Hippocampal formation (tissue), 2 donors: ENCODE measurements at places on chromosomes 5 and 9.

- no peak for DNase-seq
Observed at GRCh38 chr5:32099486-32100035, 74.6 kb downstream of the GOLPH3 start.

- no peak for DNase-seq
Observed at GRCh38 chr5:146706321-146706972, 172.1 kb downstream of the PPP2R2B start.

- no peak for DNase-seq
Observed at GRCh38 chr5:132303589-132303988, 9.4 kb downstream of the SLC22A4 start.

DNA sequence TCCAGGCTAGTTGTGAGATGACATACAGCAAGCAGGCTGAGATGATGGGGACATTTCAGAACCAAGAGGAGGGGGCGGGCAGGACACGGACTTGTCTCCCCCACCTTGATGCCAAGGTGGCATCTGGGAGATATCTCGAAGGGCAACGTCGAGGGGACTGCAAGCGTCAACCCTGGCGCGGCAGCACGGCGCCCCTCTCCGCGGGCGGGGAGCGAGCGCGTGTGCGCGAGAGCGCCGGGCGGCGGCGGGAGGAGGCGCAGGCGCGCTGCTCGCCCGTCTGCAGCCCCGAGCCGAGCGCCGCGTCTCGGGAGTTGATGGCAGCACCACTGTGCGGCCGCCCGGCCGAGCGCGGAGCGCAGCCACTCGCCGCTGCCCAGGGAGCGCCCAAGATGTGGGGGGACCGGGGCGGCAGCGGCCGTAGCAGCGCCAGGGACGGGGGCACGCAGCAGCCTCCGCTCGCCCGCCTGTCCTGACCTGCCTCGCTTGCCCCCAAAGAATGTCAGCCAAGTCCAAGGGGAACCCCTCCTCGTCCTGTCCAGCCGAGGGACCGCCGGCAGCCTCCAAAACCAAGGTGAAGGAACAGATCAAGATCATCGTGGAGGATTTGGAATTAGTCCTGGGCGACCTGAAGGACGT is at the start of gene PRR16:
TSS of gene PRR16 (plus strand) at position 310 of the 636 bp plus-strand sequence.
- peak; percentile 34 for DNase-seq

DNA sequence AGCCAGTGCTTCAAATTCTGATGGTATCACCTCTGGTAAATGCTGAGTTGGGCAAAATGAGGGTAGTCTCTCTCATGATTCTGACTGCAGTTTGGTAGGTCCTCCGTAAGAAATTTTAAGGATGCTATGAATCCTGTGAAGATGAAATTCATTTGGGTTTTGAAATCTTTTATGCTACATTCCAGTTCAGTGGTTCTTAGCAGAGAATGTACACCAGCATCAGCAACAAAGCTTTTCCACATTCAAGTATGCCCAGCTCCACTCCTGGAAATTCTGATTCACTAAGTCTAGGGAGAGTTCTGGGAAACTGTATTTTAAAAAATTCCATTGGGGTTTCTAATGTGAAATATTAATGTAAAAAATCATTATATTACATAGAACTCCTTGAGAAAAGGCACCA is 33.6 kb upstream of the ACOT12 start:
- no peak for DNase-seq

- DNase-seq, result no peak
Observed at GRCh38 chr9:23423999-23424398, 402.0 kb downstream of the ELAVL2 start.

- DNase-seq, result peak; percentile 36
Observed at GRCh38 chr5:137328463-137328862, 170.7 kb downstream of the SPOCK1 start.

DNA sequence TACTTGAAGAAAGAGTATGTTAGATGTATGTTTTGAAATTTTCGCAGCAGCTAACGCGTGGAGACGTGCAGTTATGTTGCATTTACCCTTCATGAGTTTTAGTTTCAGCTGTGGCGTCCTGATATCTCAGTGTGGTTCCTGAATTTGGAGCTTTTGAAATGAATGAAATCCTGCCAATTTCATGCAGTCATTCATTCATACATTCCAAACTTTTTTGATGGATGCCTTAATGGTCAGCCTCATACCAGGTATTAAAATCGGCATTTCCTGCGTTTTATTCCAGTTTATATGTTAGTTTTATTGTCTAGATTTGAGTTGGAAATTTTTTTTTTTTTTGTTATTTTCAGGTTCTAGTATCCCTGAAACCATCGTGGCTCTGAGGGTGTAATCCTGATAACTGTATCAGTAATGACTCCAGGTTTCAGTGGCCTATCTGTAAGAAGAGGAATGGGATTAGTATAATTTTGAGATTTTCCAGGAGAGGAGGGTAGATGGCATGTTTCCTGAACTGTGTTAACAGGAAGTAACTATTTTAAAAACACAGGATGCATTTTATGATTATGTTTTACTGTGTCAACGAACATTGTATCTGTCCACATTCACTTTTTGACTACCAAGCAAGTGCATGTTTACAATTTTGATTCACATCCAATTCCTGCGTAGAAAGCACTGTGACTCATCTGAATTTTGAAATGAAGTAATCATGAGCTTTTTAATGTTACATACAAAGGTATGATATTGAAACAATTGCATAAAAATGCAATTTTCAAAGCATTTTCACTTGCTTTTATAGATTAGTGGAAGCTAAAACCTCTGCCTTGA is 1.0 kb downstream of the FOCAD start:
- DNase-seq, result no peak

GRCh38 chr5:11904265-11904906 is at the start of gene CTNND2:
CTNND2 (minus strand) TSS chr5:11904446; CDS start chr5:11903853, 593 bp downstream.
- DNase-seq, result peak; percentile 64

- no peak for DNase-seq
Observed at GRCh38 chr5:177312649-177313181, 1.0 kb upstream of the MXD3 start.

GRCh38 chr5:160507221-160507721 is 85.6 kb downstream of the PTTG1 start:
- DNase-seq, result no peak

DNA sequence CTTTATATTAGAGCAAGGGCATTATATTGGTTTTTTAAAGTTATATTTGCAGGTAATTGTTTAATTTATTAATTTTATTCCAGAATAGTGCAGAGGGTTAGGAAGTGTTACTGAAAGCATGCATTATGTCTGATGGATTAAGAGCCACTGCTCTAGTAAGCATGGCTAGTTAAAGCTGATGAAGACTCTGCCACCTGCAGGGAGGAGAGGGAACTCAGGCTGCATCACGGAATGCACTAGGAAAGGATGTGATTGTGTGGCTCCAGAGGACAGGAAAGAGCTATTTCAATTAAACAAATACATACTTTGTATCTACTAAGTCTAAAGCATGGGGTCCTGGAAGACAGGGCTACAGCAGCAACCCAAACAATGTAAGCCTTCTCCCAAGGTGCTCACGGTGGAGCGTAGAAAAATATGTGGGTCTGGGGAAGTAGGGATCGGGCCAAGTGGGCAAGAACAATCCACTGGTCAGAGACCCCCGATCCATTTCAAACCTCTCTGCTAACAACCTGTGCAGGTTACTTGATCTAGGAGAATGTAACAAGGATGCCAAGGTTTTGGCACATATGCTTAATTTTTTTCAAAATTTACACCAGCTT is 15.3 kb upstream of the GRXCR2 start:
- DNase-seq, result no peak

DNA sequence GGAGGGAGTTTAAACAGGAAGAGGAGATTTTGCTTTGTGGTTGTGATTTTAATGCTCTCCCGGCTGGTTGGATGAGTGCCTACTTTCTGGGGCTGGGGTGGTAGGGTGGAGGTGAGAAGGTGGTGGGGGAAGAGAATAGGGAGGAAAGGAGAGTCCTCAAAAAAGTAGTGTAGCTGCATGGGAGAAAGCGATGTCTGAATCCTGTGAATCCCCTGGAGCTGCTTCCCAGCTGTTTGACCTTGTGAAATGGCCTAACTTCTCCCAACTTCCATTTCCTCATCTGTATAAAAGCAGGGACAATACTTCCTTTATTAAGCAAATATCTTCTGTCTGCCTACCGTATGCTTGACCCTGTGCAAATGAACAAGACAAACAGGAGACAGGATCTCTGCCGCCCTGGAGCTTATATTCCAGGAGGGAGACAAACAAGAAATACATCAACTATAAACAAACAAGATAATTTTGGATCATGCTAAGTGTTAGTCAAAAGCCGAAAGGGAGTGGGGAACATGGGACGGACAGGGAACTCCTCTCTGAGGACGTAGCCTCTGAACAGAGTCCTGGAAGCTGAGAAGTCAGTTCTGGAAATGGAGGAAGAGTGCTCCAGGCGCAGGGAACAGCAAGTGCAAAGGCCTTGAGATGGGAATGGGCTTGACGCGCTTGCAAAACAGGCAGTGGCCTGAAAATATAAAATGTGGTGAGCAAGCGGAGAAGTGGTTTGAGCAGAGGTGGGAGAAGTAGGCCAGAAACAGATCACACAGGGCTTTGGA is 103.5 kb downstream of the SPRY4 start:
- no peak for DNase-seq

DNA sequence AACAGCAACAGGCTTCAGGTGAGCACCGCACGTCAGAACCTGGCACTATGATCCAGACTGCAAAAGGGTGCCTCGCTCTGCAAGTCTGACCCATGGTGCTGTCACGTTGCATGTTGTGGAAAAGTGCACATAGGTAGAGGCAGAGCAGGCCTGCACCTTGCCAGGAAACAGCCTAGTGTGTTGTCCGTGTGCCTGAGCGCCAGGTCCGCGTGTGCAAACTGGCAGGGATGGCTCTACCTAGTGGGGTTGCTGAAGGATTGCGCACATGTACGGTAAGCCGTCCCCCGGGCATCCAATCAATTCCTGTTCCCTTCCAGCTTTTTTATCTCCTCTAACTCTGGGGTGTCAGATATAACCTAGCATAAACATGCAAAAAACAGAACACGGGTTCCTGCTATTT is 219.5 kb downstream of the NXNL2 start:
- no peak for DNase-seq

DNA sequence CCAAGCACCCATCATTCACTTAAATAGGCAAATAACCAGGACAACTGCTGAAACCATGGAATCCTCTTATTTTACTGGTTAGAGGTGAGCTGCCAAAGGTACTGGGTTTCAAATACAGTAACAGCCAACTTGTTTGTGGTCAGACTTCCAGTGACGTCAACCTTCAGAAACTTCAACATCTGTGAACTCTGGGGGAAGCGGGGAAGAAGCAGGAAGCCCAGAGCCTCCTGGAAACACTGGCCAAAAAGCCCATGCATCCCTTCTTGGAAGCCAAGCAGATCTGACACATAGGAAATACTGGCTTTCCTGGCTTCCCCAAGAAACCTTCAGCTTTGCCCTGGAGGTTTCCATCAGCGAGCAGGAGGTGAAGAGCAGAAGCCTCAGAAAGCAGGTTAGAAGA is 4.9 kb upstream of the FRRS1L start:
- no peak for DNase-seq

GRCh38 chr5:25362799-25363198 is 718.0 kb upstream of the CDH10 start:
- no peak for DNase-seq

- peak; percentile 74 for DNase-seq
Observed at GRCh38 chr9:136122425-136123383, 4.0 kb upstream of the TMEM250 start.

- no peak for DNase-seq
Observed at GRCh38 chr5:130955041-130955440, 210.0 kb downstream of the HINT1 start.

- DNase-seq, result no peak
Observed at GRCh38 chr5:40484495-40484894, 195.2 kb upstream of the PTGER4 start.

GRCh38 chr5:40227366-40227765 is 452.3 kb upstream of the PTGER4 start:
- DNase-seq, result no peak

- no peak for DNase-seq
Observed at GRCh38 chr5:93596676-93597490, 13.9 kb downstream of the NR2F1 start.

DNA sequence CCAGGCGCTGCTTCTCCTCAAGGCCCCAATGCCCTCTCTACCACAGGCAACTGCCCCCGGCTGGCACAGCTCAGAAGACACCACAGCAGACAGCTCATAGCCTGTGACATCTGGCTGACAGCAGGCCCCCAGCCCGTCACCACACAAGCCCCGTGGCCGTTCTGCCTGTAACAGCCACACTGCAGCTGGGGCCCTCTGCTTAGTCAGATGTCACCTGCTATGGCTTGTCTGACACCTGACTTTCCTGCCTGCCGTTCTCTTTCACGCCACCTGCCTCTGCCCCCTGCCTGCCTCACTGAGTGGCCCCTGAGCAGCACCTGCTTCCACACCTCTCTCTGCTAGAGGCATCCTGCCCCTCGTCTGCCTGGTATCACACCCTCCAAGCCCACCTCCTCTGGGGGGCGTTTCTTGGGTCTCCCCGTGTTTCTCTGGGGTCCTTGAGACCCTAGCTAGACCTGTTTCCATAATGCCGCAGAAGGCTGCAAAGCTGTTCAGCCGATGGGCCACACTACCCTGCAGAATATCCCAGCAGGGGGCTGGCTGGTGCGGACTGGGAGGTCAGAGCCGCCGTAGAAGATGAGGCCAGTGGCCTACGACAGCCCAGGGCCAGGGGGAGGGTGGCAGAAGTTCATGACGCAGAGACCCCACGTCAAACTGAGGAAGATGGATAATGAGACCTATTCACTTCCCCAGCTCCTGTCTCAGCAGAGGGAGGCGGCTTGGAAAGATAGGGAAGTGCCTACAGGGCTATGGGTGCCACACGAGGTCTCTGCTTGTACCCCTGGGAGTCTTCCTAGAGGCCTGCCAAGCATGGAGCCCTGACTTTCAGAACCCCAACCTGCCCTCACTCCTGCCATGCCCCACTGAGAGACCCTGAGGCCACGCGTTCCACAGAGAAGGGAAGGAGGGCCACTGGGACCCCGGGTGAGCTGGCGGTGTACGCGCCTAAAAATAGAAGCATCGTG is 95.1 kb downstream of the ZNF354C start:
- DNase-seq, result no peak

- no peak for DNase-seq
Observed at GRCh38 chr5:147985608-147986007, 78.2 kb upstream of the SPINK5 start.

DNA sequence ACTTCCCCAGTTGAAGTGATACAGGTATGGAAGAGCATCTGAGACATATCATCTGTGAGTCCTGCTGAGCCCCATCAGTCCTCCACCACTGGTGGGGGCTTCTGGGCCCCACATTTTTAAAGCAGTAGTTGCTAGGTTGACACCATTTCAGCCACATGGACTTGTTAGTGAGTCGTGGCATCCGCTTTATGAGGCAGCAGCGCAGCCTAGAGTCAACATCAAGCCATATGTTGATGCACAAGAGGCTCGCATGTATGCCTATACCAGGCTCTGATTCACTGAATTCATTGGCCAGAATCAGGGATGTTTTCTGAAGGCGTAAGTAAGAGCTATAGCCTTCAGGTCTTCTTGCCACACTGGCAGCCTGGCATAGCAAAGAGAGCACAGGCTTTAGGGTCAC is 26.8 kb downstream of the ZNF346 start:
- DNase-seq, result no peak

DNA sequence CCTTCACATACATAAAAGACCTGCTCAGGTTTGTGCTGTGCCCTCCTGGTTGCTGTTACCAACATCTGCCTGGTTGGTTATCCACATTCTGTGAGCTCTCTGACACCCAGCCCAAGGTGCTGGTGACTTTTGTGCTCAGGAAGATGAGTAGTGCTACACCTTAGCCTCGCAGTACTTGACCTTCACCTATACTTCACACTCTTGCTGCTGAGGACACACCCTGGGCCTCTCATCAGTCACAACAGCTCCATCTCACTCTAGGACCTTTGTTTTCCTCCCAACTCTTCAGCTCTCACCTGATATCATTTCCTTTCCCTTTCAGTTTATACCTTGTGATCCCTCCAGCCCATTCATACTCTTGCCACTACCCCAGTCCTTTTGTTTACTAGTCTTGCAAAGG is 10.7 kb upstream of the SLC22A5 start:
- no peak for DNase-seq

- DNase-seq, result no peak
Observed at GRCh38 chr5:111695991-111696390, 61.0 kb downstream of the NREP start.
